H9 (cell line): ENCODE measurements at places on chromosomes 12 and 14.

DNA sequence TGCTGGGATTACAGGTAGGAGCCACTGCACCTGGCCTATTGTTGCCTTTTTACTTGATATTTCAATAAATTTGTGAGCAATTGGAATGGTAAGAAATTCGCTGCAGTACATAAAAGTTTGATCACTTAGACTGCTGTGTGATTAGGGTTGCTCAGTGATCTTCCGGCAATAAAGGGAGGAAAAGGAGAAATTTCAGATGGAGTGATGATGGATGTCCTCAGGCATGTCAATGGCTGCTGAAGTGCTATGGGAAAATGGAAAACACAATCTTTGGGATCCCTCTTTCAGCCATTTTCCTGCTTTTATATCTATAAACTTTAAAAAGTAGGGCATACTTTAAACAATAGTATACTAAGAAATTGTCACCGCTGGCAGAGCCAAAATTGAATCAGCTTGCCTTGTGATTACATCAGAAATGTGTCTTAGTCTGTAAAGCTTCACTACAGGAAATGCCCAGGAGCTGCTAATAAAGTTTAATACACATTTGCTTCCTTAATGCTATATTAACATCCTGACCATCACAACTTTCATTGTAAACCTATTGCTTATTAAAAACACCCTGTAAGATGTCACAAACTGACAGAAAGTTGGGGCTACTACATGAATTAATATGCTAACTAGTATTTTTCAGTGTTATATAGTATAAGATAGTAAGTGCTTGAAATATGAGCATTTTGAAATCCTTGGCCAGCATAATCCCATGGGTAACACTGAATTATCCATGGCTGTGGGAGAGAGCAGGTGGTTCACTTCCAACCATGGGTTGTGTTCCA is 13.7 kb upstream of the FBXL14 start:
- peak; percentile 11 for DNase-seq

DNA sequence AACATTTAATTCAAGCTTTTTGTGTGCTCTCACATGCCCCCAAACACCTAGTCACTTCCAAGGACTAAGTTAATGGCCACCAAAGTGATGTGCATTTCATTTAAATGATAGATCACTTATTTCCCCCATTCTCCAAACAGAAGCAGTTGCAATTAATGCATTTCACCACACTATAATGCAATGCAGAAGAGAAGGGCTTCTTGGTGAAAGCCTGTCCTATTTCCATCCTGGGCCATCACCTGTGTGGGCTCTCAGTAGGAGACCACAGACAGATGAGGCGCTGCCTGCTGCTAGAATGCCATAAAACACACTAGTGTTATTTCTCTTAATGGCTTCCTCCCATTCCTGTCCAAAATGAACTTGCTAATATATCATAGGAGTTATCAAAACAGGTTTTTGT is 151.2 kb downstream of the GPR65 start:
- DNase-seq = no peak

DNA sequence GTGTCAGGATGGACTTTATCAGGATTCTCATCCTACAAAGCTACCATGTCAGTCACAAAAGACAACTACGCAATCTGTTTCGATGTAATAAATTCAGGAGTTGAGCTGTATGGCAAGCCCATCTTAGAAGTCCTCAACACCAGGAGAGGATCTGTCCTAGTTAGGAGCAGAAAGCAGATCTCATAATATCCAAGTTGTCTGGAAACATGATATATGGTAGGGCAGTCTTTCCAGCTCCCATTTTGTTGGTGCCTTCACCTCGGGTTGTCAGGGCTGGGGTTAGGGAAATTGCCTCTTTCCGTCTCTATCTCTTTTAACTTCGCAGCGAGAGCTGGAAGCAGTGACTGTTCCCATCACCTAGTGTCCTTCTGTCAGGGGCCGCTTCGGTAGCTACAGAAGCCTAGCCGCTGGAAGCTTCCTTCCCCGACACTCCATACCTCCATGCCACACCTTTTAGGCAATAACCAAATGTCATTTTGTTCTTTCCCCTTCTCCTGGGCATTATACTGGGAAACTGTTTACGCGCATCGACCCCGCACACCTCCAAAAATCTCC is 1.4 kb downstream of the NIN start:
- peak; percentile 35 for DNase-seq

DNA sequence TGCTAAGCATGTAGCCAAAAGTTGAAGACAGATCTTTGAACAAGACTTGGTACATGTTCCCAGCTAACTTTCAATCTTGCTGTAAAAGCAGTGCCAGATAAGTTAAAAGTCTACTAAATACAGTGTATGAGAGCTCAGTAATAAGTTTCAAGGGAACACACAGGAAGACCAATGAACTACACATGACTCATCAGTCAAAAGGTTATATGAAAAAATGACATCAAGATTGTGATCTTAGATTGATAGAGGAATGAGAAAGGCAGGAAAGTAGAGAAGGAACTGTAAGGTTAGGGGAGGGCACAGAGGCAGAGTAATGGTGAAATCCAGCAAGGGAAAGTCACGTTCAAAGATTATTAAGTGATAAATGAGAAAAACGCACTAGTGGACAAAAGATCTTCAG is 249.9 kb upstream of the FLRT2 start:
- no peak for DNase-seq

DNA sequence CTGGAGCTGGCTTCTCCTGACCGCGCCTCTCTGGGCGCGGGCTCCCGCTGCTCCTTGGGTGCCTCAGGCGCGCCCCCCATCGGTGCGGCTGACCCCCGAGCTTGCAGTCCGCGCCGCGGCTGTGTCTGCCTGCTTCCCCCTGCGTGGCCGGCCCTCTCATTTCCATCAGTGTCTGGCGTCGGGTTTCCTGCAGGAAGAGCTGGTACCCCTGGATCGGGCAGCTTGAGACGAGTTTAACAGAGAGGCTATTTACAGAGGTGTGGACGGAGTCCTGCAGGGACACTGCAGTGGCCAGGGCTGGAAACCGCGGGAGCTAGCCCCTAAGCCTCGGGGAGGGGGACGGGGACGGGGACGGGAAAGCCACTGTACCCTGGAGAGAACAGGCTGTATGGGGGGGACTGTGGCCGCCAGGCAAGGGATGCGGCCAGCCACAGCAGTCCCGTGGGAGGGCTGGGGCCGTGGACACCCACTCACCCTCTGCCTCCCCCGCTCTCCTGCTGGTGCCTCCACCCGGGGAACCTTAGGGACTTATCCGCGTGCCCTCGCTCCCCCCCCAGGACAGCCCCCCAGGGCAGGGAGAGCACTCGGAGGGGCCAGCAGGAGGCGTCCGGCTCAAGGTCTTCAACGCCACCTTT is 3.7 kb upstream of the CACNA2D4 start:
- DNase-seq = peak; percentile 64
